ENCODE measurements at places on chromosomes 6 and 20.

- DNase-seq = no peak
These were observed 969.9 kb upstream of the CITED2 start for GRCh38 chr6:140344142-140344913.

DNA sequence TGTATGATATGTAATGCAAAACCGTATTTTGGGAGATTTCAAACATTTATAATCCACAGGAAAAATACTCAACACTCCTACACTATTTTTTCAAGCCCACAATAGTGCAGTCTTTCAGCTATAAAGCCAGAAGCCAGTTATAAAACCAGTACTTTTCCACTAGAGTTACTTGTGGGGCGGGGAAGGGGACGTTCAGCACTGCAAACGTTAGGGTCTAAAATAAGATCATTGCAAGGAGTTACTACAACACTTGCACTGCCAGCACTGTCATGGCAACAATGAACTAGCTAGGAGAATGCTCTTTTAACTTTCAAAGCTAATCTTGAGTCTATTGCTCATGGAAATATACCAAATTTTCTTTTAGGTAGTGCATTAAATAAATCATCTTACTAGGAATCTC lies 14.7 kb downstream of the SESN1 start:
- DNase-seq = no peak

- DNase-seq = no peak
These were observed 100.9 kb downstream of the QRSL1 start for GRCh38 chr6:106730264-106730663.

DNA sequence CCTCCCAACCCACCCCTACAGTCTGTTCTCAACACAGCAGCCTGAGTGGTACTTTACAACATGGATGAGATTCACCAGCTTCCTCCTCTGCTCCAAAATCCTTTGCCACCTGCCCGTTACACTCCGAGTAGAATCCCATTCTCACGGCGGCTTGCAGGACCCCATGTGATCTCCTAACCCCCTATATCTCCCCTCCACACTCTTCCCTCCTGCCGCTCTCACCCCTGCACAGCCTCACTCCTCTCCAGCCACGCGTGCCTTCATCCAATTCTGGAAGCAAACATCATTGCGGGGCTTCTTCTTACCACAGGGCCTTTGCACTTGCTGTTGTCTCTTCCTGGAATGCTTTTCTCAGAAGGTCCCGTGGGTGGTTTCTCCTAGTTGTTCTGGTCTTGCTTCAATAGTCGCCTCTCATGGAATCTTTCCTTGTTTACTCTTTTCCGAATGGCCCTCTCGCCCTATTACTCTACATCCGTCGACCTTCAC lies 472.3 kb downstream of the CDH26 start:
- no peak for DNase-seq

GRCh38 chr6:2129182-2129621 lies 116.2 kb downstream of the GMDS start:
- no peak for DNase-seq

GRCh38 chr6:145656128-145656527 lies 79.2 kb downstream of the EPM2A start:
- DNase-seq = no peak

GRCh38 chr20:57672164-57672563 lies 37.7 kb downstream of the PMEPA1 start:
- peak; percentile 29 for DNase-seq

DNA sequence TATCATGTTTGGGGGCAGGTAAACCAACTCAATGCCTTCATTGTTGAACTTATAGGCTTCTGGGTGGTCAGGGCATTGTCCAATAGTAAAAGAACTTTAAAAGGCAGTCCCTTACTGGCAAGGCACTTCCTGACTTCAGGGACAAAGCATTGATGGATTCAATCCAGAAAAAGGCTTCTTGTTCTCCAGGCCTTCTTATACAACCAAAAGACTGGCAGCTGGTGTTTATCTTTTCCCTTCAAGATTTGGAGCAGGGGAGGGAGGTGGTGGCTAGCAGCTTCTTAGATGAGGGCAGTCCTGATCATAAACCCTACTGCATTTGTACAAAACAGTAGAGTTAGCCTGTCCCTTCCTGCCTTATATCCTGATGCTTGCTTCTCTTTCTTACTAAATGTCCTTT lies 57.5 kb downstream of the NCOA3 start:
- peak; percentile 34 for DNase-seq

GRCh38 chr6:26075063-26075717 lies 12.0 kb upstream of the HFE start:
- DNase-seq = no peak

- DNase-seq = no peak
These were observed 21.6 kb downstream of the RREB1 start for GRCh38 chr6:7129360-7129759.

DNA sequence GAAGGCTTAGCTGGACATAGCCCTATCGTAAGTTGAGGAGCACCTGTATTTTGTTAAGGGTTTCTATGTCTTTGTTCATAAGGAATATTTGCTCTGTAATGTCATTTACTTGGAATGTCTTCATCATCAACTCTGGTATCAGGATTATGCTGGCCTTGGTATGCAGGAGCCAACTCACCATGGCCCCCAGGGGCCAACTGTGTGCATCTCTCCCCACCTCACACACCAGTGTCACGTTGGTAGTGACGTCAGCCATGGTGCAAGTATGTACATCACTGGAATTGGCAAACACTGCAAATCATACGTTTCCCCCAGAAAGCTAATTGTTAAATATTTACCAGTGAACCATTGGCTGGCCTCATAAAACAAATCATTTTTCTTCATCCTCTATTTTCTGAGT lies 70.8 kb downstream of the YTHDF1 start:
- DNase-seq = no peak

DNA sequence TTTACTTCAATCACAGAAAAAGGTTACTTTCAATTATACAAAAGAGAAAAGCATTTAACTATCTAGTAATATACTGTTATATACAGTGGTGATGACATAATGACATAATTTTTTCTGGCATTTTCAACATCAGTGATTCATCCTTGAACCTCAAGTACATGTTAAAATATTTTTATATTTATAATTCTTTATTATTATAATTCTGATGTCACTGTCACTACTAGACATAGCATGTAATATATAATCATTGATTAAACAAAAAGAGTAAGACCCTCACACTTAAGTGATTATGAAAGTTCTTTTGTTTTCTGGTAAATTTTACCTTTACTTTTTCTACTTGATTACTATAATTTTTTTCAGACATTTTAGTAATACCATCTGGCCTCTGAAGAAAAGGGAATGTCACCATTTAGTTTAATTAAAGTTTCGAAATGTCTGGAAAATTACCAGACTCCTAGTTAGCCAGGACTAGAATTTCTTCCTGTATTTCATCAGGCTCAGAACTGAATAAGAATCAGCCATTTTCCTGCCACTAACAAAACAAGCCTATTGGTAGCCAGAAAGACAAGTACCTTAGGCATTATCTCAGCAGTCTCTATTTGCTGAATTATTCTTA lies 71.5 kb downstream of the FILIP1 start:
- no peak for DNase-seq

GRCh38 chr6:73665686-73666319 lies 12.0 kb upstream of the SLC17A5 start:
- DNase-seq = no peak

DNA sequence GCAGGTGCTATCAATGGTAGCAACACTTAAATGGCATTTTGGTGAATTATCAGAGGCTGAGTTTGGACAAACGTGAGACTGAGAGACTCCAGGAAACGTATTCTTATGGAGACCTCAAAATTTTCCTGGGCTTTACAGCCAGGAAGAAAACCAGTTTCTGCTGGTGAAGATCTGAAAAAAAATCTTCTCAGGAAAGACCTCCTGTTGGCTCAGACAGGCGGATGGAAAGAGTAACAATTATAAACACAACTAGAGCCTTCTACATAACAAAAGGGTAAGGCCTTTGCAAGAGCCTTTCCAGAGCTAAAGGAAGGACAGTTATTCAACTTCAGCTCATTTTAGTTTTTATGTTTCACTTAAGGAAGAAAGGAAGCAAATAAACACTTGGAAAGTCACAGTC lies 274.4 kb downstream of the THBS2 start:
- DNase-seq = no peak

DNA sequence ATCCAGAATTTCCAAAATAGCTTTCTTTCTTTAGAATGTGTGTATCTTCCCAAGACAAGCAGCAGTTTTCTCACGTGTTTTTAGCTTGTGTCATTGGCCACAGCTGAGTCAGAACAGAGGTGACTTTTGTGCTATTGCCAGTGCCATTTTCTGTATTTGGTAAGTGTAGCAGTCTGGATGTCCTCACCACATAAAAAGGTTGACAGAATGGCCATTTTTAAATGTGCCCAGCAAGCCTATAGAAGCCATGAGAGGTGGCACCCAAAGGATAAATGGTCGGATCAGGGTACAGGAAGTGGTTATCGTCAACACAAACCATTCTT lies 269.5 kb upstream of the HSF2 start:
- no peak for DNase-seq

DNA sequence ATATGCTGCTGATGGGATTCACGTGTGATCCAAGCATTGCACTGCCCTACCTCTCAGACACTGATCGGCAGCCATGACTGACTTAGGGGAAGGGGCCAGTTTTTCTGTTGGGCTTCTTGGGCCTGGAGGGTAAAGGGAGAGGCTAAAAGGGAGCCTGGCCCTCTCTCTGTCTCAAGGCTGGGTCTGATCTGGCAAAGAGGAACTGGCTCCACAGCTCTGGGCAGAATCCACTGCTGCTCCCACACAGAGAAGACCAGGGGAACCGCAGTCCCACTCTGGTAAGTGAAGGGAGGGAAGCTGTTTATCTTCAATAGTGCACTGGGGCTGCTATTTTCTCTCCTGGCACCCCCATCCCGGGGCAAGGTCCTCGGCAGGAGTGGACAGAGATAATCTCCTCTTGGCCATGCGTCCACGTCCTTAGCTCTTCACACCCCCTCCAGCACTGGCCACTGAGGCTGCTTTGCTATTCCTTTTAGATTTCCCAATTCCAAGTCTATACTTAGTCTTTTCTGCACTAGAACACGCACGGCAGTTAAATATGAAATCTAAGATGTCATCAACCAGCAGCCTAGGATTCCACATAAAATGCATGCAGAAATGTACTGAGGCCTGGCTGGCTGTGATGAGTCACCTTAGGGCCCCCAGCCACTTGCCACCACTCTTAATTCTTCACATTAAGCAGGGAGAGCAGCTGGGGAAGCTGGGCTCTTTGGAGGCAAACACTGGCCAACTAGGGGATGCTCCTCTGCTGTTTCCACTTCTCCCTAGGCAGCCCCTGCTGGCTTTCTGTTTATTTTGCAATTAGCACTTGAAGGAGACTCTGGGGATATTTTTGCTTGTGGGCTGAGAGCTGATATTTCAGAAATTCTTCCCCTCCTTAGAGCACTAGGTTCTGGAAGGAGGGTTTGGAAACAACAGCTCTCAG lies 87.8 kb upstream of the ARMC2 start:
- DNase-seq = no peak

DNA sequence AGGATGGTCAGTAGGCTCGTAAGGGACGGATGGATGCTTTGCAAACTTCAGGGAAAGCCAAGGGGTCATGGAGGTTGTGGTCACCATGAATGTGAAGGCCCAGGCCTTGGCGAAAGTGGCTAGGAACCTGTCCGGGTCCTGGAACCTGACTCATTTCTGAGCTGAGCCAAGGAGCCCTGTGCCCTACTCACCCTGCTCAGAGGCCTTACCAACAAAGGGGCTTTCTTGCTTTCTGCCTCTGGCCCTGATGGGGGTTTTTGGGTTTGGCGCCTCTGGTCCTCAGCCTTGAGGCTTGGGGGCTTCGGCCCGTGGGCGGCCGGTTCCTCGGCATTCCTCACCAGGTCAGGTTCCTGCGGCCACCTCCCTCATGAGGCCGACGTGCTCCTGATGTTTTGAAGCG lies 155.1 kb downstream of the DTNBP1 start:
- DNase-seq = no peak

DNA sequence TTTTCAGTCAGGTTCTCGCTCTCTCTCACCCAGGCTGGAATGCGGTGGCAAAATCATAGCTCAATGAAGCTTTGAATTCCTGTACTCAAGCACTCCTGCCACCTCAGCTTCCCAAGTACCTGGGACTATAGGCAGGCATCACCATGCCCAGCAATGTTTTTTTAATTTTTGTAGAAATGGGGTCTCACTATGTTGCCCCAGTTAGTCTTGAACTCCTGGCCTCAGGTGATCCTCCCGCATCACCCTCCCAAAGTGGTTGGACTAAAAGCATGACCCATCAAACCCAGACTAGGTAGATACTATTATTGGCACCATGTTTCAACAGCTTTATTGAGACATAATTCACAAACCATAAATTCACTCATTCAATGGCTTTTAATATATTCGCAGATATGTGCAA lies 72.7 kb upstream of the RUNX2 start:
- DNase-seq = no peak

DNA sequence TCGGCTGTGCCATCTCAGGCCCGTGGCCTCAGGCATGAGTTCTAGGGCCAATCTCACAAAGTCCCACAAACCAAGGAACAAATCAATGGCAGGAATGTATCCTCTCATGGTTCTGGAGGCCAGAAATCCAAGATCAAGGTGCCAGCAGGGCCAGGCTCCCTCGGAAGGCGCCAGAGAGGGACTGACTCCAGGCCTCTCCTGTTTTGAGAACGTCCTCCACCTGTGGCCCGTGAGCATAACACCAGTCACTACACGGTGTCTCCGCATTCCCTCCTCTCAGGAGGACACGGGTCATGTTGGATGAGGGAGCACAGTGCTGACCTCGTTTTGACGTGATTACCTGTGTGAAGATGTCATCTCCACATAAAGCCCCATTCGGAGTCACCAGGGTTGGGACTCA lies 45.0 kb upstream of the SMOC2 start:
- DNase-seq = no peak

DNA sequence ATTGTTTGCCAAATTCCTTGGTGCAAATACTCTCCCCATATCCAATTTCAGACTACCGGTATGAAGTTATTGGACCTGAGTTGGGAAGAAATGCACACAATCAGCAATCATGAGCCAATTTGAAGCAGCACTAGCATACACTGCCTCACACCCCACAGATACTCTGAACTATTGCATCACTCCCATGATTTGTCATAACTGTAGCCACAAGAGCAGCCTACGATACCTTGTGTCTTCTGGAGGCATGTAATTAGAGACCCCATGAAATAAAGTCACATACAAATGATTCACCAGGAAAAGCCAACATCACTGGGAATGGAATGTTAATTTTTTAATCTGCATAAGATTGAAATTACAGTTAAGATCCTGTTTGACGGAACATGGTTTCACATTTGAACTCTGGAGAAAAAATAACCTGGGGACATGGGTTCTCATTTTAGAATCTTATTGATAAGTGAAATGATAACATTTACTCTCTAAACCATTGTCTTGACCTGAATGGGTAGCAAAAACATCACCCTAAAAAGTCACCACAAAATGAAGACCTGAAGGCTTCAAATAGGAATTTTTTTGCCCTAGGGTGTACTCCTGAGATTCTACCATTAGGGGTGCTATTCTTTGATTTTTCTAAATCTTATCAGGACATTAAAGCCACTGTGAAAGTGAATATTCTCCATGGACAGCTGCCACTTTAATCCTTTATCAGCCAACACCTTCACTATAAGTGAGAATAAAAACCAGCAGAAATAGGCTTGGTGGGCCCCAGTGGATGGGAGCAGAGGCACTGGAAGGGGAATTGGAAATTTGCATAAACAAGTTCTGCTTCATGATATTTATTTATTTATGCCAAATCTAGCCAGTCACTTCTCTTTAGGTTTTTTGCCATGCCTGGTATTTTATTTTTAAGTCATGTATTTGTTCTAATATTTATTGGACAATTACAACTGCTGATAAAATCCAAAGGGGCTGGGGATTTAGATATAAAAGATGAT lies 34.5 kb upstream of the HBS1L start:
- no peak for DNase-seq
